Stimulated activated CD4-positive, alpha-beta T cell treated with anti-CD3 and anti-CD28 coated beads, Interleukin-4, amount 100 ng/mL, for 1 hour (primary cell): ENCODE measurements at places on chromosomes 5 and 9.

DNA sequence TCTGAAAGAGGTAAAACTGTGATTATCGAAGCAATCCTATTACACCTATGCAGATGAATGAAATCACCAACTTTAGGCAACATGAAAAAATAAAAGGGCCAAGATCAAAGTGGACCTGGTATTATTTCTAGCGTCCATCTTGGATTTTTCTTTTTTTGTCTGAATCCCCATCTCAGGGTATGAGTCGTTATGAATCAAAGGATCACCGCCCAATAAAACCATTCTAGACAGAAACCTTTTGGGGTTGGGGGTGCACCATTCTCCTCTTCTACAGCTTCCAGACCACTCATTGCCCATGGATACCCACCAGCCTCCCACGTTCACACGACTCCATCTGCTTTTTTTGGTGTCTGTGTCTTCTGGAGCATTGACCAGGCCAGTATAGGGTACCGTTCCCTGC, 33.4 kb downstream of the MAP1B start:
- DNase-seq, result no peak

DNA sequence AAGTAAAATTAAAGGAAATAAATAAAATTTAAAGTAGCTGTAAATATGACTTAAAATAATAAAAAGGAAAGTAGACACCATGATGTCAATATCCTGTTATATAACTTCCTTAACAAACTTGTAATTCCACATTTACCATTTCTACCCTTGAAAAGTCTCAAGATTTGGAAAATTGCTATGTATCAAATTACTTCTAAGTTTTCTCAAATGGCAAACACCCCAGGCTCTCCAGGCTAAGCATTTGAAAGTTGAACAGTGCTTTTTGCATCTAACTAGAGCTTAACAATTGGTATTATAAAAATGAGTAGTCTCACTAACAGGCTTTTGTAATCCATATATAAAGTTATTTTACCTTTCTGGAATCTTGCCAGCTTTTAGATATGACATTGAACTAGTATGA, 41.5 kb upstream of the MACIR start:
- no peak for DNase-seq

DNA sequence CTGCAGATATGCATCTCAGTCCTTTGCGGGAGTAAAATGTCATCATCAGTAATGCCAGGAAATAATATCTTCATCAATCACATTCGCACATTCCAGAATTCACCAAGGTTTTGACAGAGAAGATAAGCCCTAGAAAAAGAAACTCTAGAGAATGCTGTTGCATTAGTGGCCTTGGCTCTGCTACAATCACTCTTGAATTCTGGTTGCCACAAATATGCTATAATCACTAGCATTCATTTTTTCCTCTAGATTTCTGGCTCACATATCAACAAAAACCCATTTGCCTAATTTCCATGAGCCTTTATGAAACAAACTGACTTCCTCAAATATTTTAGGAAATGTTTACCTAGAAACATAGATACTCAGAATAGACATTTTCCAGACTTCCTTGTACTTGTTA, 653.4 kb downstream of the ANXA1 start:
- DNase-seq, result no peak

GRCh38 chr5:72767289-72768010, 49.0 kb upstream of the TNPO1 start:
- DNase-seq, result no peak

GRCh38 chr9:129958796-129959195, 84.2 kb downstream of the FNBP1 start:
- no peak for DNase-seq

DNA sequence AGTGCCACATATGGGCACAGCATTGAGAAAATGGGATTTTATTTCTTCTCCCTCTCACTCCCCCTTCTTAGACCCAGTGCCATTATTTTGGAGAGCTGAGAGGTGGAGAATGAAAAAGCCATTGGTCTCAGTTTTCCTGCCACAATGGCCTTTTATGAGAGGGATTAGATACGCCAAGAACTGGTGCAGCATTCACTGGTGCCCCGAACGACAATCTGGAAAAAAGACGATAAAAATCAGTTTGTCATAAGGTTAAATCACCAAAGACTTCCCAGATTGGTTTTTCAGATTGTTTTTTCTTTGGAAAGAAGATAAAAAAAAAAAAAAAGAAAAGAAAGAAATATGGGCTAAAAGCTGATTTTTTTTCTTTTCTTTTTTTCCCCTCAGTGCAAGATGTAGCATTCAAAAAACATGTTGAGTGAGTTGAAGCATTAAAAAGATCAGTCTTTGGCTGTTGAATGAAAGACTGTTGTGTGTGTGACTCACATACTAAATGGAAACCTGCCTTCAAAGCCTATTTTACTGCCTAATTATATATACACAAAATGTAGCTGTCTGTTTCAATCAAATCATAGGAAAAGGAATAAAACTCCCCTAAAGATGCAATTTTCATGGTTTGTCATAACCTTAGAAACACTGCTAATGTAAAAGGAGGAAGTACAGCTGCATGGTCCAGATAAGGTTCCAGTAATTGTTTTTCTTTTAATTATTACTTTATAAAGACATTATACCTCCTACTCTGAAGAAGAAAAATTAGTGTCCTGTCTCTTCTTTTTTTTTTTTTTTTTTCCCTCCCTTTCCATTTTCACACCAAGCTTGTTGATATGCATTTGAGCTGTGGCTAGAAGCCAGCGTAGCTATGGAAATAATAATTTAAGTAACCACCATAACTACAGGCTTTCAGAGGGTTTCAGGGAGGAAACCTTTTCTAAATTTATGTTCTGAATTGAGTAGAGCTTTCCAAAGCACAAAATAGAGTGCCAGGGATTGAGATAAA, 27.2 kb upstream of the ZNF608 start:
- no peak for DNase-seq

- DNase-seq, result no peak
These were observed 103.5 kb downstream of the NPR3 start for GRCh38 chr5:32814620-32815019.

GRCh38 chr9:109244179-109245132, 76.4 kb downstream of the EPB41L4B start:
- DNase-seq, result peak; percentile 67

DNA sequence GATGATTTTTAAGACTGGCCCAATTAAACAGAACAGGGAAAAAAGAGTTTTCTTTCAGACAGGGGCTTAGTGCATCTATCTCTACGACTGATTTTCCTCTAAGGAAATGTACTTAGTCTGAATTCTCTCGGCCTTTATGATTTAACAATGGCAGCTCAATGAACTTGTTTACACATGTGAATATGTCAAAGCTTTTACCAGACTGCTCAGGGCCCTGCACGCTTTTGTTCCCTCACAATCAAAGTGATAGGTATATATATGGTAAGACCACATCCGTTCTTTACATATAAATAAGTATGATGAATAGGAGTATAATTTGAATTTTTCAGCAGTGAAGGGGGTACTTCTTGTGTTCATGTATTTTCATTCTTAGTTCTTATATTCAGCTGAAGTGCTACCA, 27.6 kb downstream of the LEAP2 start:
- DNase-seq, result no peak

DNA sequence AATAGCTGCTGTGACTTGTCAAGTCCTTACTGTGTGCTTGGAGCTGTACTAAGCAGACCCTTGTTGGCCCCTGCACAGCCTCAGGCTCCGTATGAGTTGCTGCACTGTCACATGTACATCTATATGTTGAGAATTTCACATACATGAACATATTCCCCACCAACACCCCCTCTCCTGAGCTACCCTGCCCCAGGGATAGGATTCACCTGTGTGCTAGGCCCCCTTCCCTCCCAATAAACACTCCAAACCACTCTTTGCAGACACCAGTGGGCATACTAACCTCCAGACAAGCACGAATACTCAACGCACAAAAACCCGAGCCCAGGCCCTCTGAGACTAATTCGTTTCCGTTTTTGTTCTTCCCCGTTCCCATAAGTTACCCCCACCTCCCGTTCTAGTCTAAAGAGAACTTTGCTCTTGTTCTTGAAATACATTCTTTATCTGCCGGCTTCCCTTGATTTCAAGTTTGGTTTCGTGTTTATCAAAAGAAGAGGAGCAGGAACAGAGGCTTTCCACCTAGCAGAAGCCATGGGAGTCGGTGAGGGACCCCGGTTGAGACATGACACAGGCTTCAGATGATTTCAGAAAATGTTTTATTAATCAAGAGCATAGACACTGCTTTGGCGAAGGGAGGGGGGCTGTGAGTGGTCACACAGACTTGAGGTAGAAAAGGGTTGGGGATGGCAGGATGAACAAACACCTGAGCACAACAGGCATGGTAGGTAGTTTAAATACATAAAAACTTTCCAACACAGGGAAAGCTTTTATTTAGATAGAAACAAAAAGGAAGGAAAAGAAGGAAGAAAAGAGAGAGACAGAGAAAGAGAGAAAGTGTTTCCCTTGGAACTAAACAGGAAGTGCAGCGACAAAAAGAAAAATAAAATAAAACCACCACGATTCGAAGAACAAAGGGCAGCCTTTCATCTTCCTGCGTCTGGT, 3.4 kb downstream of the HAND1 start:
- DNase-seq, result no peak
